Left renal cortex interstitium (tissue), 4 donors: ENCODE measurements at places on chromosomes 12 and 14. TPM values are rescaled to one million over a fixed set of nuclear protein-coding genes. Genes with fewer than 3 reads are reported as not detected.

TAS2R42 gene
- not detected for polyA plus RNA-seq

PRB2 gene
- polyA plus RNA-seq = not detected

C12orf60 gene
- polyA plus RNA-seq = 4.5 TPM

CLEC4D gene
- 0.33 TPM for polyA plus RNA-seq

AVPR1A gene
- 10.6 TPM for polyA plus RNA-seq

DACT1 gene
- polyA plus RNA-seq = 41.7 TPM

DNA sequence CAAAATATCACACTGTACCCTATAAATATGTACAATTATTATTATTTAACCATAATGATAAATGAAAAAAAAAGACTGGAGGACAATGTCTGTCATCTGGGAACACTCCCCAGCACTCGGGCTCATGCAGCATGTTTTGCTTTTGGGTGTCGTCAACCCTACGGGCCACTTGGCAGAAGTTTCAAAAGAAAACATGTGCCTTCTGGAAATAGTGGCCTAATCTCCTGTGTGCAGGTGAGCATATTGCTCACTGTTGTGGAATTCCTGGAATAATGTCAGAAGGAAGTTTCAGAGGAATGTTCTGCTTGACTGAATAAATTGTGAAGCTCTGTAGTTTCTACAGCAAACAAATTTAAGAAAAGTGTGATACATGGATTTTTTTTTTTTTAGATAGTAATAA, 298.3 kb downstream of the SSPN start:
- no peak for DNase-seq

DNA sequence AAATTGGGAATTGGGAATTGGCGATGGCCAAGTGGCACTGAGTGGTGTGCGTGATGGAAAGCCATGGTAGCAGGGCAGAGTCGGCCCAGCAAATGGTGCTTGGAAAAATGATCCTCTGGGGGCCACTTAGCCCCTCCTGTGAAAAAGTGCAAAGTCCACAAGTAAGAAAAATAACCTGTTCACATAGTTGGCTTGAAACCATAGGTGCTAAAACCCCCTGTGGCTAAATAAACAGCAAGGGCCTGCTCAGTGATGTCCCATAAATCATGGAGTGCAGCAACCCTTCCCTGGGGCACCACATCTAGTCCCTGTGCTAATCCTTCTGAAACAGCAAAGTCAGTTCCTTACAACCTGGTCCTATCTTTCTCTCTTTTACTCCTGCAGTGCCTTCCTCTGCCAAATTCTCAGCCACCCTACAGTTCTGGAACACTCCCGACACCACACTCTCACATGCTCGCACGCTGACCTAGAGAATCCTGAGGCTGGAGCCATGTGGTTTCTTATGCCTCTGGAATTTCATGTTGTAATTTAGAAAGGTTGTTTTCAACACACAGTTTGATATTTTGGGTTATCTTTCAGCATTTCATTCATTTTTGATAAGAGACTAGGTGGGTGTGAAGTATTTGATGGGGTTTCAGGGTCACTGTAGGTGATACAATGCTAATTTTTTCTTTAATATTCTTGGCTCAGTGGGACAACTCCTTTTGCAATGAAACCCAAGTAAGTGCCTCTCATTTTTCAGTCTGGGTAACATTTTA, 123.6 kb downstream of the SMOC1 start:
- DNase-seq = no peak

GRCh38 chr14:25049093-25049567, 817 bp downstream of the STXBP6 start:
- DNase-seq = no peak

- DNase-seq = no peak
These were observed 109.1 kb upstream of the MAX start for GRCh38 chr14:65211341-65211987.

DNA sequence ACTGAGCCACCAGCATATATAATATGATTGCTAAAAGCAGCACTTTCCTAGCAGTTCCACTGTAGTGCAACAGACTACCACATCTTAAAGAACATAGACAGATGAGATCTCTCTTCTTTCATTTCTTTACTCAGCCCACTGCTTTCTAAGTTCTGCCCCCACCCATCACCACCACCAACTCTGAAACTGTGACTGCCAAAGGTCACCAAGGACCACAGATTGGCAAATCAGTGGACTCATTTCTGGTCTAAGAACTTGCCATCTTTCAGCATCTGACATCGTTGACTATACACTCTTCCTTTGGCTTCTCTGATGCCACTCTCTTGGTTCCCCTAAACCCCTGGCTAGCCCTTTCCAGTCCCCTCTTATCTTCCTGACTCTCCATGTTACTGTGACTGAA, 38.4 kb downstream of the IFNG start:
- no peak for DNase-seq

GRCh38 chr14:94174604-94175010, 485 bp downstream of the PPP4R4 start:
- DNase-seq = no peak

DNA sequence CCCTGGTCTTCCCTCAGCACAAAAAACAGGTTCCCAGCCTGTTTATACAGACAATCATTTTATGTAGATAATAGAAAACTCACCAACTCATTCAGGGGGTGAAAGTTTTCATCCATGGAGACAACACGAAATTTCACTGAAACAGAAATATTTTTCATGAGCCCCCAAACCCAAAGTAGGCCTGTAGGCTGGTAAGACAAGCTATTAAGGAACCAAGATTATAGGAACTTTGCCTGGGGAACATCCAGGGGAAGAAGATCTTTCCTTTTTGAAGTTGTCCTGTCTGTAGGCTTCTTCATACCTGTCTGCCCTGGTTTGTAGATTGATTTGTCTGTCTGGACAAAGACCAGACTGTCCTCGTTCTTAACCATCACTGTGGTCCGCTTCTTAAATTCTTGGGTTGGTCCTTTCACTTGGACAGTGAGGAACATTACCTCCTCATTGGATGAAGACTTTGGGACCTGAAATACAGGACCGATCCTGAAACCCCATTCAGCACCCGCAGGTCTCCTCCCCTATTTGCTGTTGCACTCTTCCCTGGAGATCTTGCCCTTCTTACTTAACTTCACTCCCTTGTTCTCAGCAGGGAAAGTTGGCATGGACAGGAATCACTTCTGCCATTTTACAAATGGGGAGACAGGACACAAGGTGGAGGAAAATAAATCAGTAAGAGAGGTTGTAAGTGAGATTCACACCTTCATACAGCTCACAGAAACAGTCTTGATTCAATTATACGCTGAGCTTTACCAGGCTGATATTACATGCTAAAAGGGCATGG, 3.5 kb downstream of the A2M start:
- DNase-seq = no peak
